ENCODE measurements at places on chromosomes 2 and 18.

DNA sequence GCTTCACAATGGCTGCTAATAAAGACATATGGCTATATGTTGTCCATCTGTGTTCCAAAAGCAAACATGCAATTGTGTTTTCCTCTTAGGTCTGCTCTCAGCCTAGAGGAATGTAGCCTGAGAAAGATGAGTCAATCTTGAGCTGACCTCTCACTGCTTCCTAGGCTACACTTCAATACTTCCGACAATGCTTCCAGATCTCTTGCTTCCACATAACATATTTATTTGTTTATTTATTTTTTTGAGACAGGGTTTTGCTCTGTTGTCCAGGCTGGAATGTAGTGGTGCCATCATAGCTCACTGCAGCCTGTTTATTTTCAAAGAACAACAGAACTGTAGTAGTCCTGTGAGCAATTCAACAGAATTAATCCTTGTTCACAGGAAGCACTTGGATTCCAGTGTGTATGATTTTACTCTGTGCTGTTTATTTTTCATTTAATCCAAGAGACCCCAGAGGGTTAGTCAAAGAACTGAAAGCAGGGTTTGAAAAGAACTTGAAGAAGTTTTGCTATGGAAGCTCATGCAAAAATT lies 437.9 kb downstream of the TXNL1 start:
- DNase-seq: peak; percentile 7

GRCh38 chr2:168948621-168949212 lies 47.6 kb downstream of the G6PC2 start:
- peak; percentile 41 for DNase-seq

GRCh38 chr2:47249157-47249900 lies 94.2 kb upstream of the STPG4 start:
- DNase-seq: peak; percentile 74

- DNase-seq: no peak
Observed at GRCh38 chr2:233449921-233450863, 95.9 kb downstream of the DGKD start.

- DNase-seq: no peak
Observed at GRCh38 chr2:230640540-230641011, 72.1 kb upstream of the CAB39 start.

DNA sequence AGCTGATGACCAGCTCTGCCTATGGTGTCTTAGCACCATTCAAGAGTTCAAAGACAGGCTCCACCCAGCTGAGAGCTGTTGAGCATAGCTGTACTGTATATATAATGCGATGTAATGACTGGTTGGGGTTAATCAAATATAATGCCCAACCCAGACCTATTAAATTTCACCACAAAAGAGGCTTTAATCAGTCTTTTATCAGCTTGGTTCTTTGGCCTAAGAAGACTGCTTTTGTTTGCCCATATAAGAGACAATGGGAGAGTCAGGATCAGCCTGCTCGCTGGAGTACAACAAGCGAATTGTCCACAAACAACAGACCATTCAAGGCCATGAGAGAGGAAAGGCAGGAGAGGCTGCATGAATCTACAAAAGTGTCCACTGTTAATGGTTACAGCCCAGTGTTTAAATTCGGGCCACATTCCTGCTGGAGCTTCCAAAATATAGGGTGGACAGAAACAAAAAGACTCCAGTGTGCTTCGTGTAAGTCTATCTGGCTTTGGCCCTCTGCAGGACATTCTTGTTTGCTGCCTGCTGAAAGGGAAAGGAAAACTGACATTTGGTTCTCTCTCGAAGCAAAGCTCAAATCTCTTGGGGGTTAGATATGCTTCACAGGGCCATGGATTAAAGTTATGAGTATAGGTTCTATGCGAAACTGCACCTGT lies 299.0 kb upstream of the FBXO11 start:
- DNase-seq: no peak

- no peak for DNase-seq
Observed at GRCh38 chr2:37201766-37202165, 5.5 kb downstream of the CEBPZOS start.

GRCh38 chr2:88131201-88131998 lies 3.5 kb upstream of the FABP1 start:
- no peak for DNase-seq

DNA sequence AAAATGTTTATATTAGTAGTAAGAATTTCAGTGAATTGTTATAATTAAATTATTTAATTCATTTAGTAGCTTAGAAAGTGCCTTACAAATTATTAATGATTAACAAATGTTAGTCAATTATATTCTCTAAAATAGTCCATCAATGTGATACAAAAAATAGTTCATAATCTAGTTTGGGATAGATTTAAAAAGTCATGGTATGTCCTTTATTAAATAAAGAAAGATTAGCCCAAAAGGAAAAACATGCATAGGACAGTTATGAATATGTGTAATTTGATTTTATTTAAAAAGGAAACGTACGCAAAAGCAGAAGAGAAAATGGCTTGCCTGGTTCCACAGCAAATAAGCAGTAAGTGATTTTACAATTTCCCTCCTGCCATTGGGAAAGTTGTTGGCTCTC lies 768.5 kb downstream of the TRIB2 start:
- no peak for DNase-seq

DNA sequence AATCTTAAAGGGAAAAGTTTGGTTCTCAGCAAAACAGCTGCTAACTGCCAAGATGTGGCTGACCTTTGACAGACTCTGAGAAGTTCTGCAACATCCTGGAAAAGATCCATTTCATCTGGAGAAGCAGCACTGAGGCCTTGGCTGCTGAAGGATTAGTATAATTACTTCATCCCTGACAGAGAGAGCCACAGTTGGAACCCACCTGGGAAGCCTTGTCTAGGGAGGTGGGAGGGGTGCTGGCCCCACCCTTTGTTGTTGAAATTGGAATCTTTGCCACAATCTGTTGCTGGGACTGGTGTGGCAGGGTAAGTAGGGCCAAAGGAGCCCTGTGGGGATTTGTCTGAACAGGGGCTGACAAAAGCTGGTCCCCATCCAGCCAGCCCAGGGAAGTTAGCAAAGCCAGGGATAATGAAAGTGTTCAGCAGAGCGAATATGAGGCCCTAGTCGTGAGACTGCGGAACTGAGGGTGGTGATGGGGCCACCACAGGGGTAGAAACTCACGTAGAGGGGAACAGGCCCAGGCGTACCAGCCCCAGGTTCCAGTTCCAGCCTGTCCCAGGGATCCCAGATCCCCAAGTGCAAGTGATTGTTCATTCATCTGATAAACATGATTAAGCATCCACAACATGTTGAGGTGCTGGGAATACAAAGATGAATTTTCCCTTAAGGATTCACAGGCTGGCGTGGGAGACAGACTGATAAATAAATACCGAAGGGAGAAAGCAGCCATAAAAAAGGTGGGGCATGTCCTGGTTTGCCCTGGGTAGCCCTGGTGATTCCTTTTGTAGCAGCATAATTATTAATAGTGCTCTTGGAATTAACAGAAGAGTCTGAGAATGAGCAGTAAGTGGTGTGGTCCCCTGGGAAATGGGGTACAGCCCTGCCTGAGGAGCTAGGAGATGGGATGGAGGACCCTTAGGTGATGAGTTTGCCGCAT lies 60.0 kb downstream of the MYO1B start:
- DNase-seq: no peak

DNA sequence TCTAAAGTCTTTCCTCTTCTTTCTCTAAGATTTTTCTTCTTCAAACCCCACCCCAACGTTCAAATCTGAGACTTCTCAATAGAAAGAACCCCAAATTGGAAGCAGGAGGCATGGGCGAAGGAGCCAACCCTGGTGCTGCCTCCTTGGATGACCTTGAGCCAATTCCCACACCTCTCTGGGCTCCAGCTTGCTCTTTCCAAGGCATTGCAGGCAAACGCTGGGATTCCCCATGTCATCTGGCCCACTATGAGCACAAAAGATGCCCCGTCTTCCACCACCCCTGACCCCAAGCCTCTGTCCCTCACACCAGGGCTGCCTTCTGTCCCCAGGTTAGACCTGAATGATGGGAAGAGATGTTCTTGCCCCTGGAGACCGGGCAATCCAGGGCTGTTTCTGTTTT lies 57.0 kb downstream of the TTC32 start:
- DNase-seq: no peak

DNA sequence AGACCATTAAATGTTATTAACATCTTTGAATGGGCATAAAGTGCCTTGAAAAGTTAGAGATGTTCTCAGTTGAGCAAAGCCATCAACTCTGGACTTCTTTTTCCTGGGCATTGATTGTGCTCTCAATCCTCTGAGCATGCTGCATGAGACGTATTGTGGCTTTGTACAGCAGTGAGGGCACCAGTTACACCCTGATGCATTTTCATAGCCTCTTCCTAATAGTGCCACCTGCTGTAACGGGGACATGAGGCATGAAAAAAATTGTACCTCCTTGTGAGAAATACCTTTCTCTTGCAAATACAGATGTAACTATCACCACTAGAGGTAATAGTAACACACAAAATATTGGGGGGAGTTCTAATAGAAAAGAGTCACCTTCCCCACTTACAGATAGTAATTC lies 697.5 kb downstream of the TMEM182 start:
- DNase-seq: no peak

DNA sequence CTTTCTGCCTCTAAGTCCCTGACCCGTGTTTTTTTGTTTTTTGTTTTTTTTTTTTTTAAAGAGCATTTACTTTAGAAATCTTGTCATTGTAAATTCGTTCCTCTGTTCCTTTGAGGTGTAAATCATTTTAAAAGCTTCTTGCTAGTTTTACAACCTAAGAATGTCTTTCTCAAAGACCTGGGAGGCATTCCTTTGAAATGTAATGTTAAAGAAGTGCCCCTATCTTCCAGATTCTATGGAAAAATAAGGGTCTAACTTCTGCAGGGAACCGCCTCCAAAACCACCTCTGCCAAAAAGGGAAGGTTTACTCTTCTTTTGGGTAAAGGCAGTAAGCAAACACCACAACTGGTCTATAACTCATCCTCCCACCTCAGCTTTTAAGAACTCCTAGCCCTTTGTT lies 259.6 kb upstream of the ZNF804A start:
- DNase-seq: no peak

- peak; percentile 98 for DNase-seq
Observed at GRCh38 chr18:13800505-13801259, 23.3 kb upstream of the MC5R start.

- no peak for DNase-seq
Observed at GRCh38 chr2:144325086-144325485, 194.8 kb downstream of the ZEB2 start.

DNA sequence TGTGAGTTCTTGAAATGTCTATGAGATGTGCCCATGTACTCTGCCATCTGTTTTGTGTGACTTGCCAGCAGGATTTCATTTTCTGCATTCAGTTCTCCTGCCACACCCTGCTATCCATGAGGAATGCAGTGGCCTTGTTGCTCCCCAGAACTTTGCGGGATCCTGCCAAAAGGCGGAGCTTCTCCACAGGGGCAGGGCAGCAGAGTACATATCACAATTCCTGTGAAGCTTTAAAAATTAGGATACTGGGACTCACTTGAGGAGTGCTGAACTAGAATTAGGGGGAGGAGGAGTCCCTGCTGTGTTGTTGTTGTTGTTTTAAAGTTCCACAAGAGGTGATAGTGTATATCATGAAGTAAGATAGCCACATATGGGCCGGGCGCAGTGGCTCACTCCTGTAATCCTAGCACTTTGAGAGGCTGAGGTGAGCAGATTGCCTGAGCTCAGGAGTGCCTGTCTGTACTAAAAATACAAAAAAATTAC lies 76.4 kb downstream of the TANC1 start:
- DNase-seq: no peak

GRCh38 chr2:173985605-173985992 lies 20.4 kb upstream of the SP3 start:
- no peak for DNase-seq

DNA sequence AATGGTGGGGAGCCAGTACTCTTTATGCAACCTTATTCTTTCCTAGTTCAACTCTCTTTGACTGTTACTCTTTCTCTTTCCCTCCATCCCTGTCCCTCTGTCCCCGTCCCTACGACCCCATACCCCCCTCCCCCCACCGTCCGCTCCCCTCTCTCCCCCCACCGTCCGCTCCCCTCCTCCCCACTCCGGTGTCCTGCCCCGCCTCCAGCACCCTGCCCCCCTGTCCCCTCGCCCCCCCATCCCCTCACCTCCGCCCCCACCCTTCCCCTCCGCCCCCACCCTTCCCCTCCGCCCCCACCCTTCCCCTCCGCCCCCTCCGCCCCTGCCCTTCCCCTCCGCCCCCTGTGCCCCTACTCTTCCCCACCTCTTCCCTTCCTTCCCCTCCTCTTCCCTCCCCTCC lies 128.4 kb downstream of the LPIN1 start:
- no peak for DNase-seq

DNA sequence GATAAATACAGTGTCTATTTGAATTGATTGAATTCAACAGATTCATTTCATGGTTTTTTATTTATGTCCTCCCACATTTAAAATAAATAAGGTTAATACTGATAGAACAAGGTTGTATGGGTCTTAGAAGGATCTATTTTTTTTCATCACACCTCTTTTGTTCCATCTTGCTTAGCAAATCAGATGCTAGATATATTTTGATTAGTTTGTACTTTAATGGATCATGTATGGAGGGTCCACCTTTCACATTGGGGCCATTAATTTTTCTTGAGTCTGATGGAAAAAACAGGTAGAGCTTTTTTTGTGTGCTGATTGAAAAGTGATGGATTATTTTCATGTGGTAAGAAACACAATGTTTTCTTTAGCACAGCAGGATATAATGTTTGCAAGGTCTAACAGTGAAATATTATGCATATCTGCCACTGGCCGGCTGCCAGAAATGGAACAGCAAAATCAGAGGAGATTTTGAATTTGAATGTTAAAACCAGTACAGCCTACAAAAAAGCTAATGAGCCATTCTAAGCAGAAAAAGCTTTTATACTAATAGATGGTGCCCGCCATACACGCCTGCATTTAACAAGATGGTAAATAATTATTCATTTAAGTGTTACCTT lies 188.1 kb upstream of the ETAA1 start:
- no peak for DNase-seq

- DNase-seq: no peak
Observed at GRCh38 chr18:51561821-51562220, 364.3 kb upstream of the MEX3C start.

- peak; percentile 72 for DNase-seq
Observed at GRCh38 chr2:118185210-118186109, 97.2 kb downstream of the INSIG2 start.

- no peak for DNase-seq
Observed at GRCh38 chr2:59930430-59930829, 623.0 kb downstream of the BCL11A start.

DNA sequence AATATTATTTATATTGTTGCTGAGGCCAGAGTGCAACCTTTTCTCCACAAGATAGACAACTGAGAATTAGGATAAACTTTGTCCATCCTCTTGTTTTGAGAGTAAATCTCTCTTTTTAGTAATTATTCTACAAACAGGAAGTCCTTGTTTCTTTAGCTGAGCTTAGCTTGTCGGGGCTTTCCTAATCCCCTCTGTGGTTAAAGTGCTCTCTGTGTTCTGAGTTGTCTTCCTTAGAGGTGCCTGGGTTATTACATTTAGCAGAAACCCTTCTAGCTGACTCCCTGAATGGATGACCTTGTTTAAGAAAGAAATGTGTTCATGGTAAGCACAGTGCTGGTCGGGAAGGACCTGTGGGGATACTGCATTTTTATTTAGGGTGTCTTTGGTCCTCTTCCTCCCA lies 12.7 kb downstream of the USP39 start:
- DNase-seq: no peak

GRCh38 chr2:62144689-62145477 lies 51.0 kb upstream of the B3GNT2 start:
- DNase-seq: no peak

Measured in urothelium cell line (cell line).